ENCODE measurements at places on chromosomes 7 and 10.
A peak's percentile ranks its signal among the peaks of the same experiment; 100 is the strongest.

DNA sequence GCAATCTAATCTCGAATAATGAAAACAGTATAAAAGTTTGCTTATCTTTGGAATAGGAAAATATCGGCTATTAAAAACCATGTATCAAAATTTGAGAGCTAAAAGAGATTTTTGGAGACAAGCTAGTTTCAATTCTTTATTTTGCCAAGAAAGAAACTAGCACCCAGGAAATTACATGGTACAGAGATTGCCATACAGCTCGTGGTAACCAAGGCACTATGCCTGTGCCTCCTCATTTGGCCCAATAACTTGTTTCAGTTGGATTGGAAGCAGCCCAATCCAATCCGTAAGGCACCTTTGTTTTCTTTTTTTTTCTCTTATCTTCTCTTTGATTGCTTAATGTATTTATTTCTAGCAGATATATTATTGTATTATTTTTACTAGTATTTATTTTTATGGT, 55.0 kb downstream of the GNAI1 start:
- no peak for DNase-seq

DNA sequence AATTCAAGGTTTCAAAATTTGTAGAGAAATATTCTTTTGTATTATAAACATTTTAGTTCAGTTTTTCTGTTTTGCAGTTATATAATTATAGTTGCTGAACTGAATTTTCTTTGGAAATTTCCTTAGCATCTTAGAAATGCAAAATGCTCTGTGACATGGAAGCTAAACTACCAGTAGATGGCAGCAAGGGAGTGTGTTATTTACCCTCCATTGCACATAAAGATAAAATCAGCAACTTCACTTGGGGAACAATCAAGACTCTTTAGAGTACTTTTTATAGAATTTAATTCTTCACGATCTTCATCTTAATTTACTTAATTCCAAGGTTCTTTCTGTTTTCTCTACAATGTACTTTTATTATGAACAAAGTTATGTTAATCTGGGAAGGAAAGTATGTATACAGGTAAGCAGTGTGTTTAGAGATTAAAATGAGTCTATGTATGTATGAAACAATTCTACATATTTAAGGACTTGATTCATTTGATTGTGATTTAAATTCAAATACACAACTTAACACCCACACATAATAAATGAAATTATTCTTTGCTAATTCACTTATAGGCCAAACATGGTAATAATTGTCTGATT, 404.2 kb downstream of the THSD7A start:
- DNase-seq = peak; percentile 59

DNA sequence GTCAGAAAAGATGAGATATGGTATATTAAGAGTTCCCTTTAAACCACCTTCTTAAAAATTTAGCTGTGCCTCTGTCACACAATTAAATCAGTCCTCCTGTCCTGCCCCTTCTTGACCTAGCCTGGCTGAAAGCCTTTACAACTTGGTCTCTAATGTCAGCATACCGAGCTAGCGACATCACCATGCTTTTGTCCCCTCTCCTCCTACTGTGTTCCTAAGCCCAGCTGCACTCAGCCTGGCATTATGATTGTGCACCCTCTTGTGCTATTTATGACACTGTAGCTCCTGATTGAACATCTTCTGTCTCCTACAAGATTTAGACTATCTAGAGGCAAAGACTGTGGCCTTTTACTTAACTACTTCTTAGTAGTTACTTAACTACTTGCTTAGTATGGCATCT, 29.2 kb downstream of the TDRD1 start:
- no peak for DNase-seq

- DNase-seq = no peak
Observed at GRCh38 chr10:70562036-70562755, 40.3 kb downstream of the PRF1 start.

- DNase-seq = no peak
Observed at GRCh38 chr7:38244516-38244915, 28.9 kb downstream of the TARP start.

DNA sequence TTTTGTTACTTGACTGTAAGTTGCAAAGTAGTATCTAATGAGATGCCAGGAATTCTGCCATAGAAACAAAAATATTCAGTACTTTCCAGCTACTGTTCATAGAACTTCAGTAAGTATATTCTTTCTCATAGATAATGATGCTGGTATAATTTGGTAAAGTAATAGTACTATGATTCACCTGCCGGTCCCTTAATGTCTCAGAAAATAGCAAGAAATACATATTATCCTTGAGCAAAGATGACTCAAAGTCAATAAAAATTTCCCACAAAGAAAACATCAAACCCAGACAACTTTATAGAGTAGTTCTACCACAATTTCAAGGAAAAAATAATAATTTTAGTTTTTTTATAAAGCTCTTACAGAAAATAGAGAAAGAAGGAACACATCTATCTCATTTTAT, 105.4 kb downstream of the EPDR1 start:
- DNase-seq = no peak

GRCh38 chr7:110637252-110637651, 453.7 kb upstream of the LRRN3 start:
- no peak for DNase-seq

DNA sequence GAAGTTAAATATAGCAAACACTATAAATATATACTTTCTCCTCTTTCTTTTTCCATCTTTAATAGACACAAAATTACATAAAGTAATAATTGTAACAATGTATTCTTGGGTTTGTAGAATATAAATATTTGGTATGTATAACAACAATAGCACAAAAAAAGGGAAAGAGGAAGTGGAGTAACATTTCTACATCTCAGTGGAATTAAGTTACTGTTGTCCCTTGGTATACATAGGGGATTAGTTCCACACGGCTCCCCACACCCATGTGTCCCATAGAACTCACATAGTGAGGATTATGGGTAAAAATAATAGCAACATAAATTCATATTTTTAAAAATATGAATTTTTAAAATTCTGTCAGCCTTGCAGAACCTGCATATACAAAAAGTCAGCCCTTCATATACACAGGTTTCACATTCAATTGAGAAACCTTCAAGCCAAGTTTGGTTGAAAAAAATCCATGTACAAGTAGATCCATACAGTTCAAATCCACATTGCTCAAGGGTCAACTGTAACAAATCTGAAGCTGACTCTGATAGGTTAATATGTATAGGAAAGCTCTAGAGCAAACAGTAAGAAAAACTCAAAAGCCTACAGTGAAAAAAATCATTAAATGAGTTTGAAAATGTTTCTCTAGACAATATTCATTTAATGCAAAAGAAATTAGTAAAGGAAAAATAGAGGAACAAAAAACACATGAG, 92.4 kb downstream of the HYCC1 start:
- no peak for DNase-seq

- DNase-seq = no peak
Observed at GRCh38 chr10:15482156-15482555, 111.1 kb upstream of the FAM171A1 start.

GRCh38 chr10:27699776-27700175, 45.8 kb downstream of the MKX start:
- no peak for DNase-seq

DNA sequence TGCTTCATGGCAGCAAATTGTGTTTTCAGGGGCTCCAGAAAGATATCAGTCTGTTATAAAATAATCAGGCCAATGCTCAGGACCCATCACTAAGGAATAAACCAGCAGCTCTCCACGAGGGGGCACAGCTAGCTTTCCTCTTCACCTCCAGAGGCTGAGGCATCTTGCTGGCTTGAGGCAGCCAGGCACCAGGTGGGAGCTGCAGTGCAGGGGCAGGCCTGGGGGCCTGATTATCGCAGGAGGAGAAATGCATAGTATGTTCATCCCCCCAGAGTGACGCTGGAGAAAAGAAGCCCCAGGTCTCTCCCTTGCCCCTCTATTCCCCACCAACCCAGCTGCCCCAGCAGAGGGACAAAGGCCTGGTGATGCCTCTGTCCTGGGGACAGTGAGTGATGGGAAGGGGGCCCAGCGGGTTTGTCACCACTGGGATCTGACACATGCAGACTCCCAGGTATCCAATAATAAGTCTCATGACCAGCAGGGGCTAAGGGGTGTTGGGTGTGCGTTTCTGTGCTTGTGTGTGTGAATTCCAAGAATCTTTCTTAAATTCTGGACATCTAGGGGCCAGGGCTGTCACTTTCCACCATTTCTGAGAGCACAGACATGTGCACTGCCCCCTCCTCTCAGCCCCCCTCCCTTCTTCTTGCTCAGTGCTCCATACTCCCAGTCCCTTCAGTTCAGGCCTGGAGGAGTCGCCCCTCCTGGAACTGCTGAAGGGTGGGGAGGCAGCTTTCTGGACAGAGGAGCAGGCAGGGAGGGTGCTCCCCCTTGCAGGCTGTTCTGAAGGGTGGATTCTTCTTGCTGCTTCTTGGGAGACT, 128.1 kb upstream of the FAM20C start:
- peak; percentile 13 for DNase-seq

Measured in GM12865 (cell line).